G401 (cell line): ENCODE measurements at places on chromosomes 6 and 20. TPM values are rescaled to one million over a fixed set of nuclear protein-coding genes. Genes with fewer than 3 reads are reported as not detected.

Gene TCF19
- total RNA-seq, result 16.1 and 19.4 TPM in 2 replicates

Gene MEI4
- total RNA-seq, result 0.44 and 0.49 TPM in 2 replicates

Gene KIAA0408
- 0.49 TPM in 1 of 2 replicates, not detected in the other for total RNA-seq

Gene SNPH
- 1.7 and 2.4 TPM in 2 replicates for total RNA-seq

Gene SIRPG
- total RNA-seq, result not detected in 2 replicates

Gene C20orf144
- 0.20 TPM in 1 of 2 replicates, not detected in the other for total RNA-seq

Gene BCKDHB
- 33.2 and 46.5 TPM in 2 replicates for total RNA-seq

Gene PPIL6
- total RNA-seq, result 2.8 and 4.2 TPM in 2 replicates

Gene ZC2HC1B
- not detected in 2 replicates for total RNA-seq

Gene EDN1
- 0.49 and 0.68 TPM in 2 replicates for total RNA-seq

Gene MAK
- total RNA-seq, result 0.18 and 0.95 TPM in 2 replicates

Gene OR2H2
- total RNA-seq, result not detected in 2 replicates

Gene PROKR2
- not detected in 2 replicates for total RNA-seq

Gene PI3
- not detected in 2 replicates for total RNA-seq

Gene SLC4A11
- 0.17 and 1.4 TPM in 2 replicates for total RNA-seq

Gene FAM83D
- 38.4 and 43.1 TPM in 2 replicates for total RNA-seq

- peak; percentile 65 for DNase-seq
Observed at GRCh38 chr6:25652007-25652515, at the start of gene SCGN. Gene SCGN, plus strand, starts transcription at chr6:25652215. Its CDS starts 189 bp downstream, at chr6:25652404.

DNA sequence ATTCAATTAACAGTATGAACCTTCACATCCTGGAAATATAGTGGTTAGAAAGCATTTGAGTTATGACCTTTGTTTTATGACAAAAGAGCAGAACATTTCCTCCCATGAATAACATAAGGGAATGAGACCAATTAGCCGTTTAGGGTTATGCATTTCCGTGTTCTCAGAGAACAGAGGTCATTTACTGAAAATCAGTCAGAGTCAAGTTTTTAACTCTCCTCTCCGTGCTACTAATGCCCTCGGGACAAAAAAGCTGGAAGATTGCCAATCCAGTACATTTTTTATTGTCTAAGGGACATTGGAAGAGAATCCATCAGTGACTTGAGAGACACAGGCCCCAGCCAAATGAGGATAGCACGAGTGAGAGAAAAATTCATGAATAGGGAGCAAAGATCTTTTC, 632.7 kb downstream of the RFPL4B start:
- DNase-seq, result no peak

- no peak for DNase-seq
Observed at GRCh38 chr6:11101417-11101816, 7.8 kb downstream of the SMIM13 start.

- DNase-seq, result no peak
Observed at GRCh38 chr6:138736640-138737039, 36.9 kb upstream of the CCDC28A start.

- DNase-seq, result no peak
Observed at GRCh38 chr6:11386726-11387125, 150.8 kb upstream of the TMEM170B start.

GRCh38 chr6:29577544-29577943, 7.4 kb upstream of the OR2H2 start:
- DNase-seq, result no peak

DNA sequence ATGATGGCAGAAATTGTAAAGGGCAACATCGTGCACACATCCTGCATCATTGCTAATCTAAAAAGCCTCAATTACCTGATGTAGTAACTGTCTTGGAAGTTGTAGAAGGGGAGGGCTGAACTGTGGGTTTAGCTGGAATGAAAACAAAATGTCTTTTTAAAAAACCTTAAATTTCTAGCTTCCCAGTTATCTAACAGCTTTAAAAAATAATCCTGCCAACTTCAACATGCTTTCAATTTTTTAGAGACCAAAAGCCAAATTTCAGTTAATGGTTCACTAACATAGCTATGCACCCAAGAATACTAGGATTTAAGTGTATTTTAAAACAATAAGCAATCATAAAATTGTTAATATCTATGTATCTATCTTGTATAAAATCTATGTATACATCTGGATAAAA, 11.9 kb downstream of the CD164 start:
- no peak for DNase-seq

GRCh38 chr6:33724102-33725023, 12.9 kb upstream of the UQCC2 start:
- no peak for DNase-seq

DNA sequence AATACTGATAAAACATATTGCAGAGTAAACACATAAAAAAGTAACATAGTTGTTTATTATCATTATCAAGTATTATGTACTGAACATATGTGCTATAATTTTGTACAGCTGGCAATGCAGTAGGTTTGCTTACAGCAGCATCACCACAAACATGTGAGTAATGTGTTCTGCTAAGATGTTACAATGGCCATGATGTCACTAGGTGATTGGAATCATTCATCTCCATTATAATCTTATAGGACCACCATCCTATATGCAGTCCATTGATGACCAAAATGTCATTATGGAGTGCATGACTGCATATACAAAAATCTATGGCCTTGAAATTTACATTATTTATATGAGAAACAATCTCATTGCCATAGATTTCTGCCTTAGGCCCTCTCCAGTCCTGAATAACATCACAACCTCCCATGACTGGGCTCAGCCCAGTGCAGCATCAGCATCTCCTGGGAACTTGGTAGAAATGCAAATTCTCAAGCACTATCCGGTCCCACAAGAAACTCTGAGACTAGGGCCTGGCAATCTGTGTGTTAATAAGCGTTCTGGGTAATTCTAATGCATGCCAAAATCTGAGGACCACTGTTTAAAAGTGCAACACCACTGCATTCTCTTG, 352.0 kb upstream of the MARCKS start:
- no peak for DNase-seq

GRCh38 chr6:1217396-1217795, 94.5 kb upstream of the FOXQ1 start:
- no peak for DNase-seq

DNA sequence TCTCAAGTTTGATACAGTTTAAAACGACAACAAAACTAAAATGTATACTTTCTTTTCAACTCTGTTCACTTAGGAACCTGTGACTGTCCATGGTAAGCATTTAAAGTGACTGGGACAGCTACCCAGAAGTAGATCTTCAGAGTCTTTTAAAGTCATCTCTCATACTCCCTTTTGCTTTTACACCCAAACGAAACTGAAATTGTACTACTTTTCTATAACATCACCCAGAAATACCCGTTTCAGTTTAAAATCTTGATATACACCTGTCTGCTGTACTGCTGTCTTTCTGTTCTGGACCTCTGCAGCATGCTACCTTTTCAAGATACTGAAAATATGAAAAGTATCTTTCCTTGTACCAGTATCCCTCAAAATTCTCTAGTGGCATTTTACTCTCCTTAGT, 170.4 kb upstream of the THEMIS start:
- DNase-seq, result no peak

DNA sequence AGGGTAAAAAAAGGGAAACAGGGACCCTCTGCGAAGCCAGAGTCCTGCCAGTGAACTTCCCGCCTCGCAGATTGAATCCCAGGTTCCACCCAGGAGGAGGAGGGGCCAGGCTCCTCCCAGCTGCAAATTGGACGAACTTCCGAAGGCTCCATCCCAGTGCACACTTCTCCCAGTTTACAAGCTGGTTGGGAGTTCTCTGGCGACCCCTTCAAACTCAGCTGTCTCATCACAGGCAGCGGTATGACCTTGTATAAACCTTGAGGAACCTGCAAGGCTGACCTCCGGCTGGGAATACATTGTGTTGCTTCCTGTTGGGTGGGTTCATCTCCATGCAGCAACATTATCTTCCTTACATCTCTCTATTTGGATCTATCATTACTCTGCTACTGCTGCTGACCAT, 962.7 kb downstream of the GRIK2 start:
- no peak for DNase-seq

- no peak for DNase-seq
Observed at GRCh38 chr20:35499271-35499670, 30.2 kb downstream of the C20orf173 start.

- DNase-seq, result no peak
Observed at GRCh38 chr20:19531446-19531845, 226.6 kb upstream of the RIN2 start.

- DNase-seq, result peak; percentile 23
Observed at GRCh38 chr20:46694484-46694883, 5.2 kb upstream of the TP53RK start.

DNA sequence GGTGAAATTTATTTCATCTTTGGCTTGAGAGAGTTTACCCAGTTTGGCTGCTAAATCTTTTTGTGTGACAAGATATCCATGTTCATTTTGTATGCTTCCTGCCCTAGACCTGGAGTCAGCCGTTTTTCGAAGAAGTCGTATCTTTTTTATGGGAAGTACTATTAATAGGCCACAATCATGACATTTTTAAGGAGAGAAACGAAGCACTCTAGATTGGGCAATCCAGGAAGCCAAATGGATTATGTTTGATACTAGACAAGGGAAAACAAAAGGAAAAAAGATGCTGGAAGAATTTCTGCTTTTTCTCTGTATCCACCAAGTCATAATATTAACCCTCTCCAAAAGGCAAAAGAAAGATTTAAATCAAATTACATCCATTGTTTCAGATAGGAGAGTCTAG, 214.6 kb downstream of the HDGFL1 start:
- no peak for DNase-seq

- no peak for DNase-seq
Observed at GRCh38 chr6:164113637-164114036, 699.1 kb downstream of the QKI start.

GRCh38 chr6:61841958-61842357, 444.1 kb downstream of the KHDRBS2 start:
- DNase-seq, result no peak

DNA sequence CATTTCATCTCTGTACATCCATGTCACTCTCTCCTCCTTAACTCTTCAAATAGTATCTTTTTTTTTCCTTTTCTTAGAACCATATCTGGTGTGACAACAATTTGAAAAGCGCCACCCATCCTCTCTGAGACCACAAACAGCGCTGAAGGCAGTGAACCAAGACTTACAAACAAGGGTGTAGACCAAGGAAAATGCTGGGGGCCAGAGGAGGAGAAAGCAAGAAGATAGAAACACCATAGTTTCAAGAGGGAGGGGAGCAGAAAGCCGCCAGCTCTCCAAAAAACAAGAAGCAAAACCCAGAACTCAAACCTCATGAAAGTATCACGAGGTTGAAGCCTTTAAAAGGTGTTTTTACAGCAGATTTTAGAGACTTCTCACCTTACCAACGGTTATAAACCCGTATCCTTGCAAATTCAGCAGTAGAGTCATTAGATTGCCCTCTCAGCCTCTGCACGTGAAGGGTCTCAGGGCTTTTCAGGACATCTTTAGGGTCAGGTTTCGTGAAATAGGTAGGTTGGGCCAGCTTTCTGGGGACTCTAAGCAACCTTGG, 13.3 kb upstream of the RIPOR2 start:
- DNase-seq, result no peak

DNA sequence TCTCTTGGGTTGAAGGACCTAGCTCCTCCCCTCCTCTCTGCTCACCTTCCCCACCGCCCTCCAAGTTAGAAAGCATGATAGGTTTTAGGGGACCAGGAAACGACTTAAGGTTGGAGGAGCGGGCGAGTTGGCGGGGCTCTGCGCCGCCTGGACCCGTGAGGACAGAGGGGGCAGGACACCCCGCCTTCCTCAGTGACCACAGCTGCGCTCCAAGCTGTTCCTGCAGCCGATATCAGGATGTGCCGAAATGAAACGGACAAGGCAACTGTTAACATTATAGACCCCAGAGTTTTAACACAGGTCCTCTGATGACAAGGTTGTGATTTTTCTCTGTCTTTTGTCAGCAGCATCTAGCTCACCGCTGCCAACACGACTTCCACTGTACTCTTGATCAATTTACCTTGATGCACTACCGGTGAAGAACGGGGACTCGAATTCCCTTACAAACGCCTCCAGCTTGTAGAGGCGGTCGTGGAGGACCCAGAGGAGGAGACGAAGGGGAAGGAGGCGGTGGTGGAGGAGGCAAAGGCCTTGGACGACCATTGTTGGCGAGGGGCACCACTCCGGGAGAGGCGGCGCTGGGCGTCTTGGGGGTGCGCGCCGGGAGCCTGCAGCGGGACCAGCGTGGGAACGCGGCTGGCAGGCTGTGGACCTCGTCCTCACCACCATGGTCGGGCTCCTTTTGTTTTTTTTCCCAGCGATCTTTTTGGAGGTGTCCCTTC, at the start of gene GRM1:
TSS of gene GRM1 (plus strand) at position 212 of the 722 bp plus-strand sequence. CDS start at position 668, 456 bp downstream.
- peak; percentile 71 for DNase-seq

DNA sequence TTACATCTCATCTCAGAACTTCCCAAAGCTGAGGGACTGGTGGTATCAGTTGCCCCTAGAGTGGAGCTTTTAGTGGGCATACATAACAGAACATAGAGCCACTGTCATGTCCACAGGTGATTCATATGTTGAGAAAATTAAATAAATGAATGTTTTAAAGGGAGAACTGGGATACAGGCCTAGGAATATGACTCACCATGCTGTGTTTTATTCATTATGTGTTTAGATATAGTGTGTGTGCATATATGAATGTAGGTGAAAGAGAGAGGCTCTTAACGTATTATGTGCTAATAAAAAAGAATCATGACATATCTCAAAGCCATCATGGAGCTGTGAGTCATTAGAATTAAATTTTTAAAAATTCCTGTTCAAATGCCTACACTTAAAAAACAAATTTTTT, 332.2 kb upstream of the RSPO3 start:
- no peak for DNase-seq

GRCh38 chr20:63972312-63973159, 2.8 kb upstream of the ZNF512B start:
- DNase-seq, result no peak

DNA sequence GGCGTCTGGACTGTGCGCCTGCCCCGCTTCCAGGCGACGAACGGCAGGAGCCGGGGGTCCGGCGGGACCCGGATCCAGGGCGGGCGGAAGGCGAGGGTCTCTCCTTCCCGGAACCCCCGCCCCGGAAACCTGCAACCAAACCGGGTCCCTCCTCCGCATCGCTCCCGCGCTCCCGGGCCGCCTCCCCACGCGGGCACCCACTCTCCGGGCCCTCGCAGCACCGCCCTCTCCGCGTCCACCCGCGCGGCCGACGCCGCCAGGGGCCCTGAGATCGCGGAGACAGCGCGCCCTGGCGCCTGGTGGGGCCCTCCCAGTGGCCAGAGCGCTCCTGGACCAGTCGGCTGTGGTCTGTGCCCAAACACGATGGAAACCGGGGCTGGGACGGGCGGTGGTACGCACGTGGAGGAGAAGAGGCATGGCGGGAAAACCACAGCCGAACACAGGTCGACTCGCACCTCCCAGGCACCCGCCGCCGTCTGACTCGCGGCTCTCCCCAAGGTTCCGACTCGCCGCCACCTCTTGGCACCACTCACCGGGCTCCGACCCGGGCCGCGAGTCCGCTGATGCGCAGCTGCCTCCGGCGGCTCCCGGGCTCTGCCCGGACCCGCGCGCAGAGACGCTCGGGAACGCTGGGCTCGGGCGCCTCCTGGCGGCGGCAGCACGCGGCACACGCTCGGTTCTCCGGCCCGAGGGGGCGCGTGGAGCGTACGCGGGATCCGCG, 7.9 kb downstream of the NKX2-2 start:
- DNase-seq, result no peak

DNA sequence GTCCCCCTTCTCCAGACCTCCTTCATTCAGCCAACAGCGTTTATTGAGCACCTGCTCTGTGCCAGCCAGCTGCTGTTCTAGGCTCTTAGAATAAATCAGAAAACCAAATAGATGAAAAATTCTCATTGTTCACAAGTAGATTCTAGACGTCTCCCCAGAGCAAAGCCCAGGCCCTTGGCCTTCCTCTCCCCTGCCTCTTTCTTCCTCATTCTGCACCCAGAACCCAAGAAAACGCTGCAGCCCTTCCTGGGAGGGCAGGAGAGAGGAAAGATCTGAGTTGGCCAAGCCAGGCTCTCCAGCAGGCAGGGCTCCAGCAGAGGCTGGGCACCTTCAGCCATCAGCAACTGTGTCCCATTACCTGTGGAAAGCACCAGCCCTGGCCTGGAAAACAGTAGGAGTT, 12.0 kb upstream of the BPI start:
- DNase-seq, result no peak
